ENCODE measurements at places on chromosomes 3 and 15.

- DNase-seq: no peak
Measured at GRCh38 chr3:63673111-63673510, 20.6 kb downstream of the SNTN start.

DNA sequence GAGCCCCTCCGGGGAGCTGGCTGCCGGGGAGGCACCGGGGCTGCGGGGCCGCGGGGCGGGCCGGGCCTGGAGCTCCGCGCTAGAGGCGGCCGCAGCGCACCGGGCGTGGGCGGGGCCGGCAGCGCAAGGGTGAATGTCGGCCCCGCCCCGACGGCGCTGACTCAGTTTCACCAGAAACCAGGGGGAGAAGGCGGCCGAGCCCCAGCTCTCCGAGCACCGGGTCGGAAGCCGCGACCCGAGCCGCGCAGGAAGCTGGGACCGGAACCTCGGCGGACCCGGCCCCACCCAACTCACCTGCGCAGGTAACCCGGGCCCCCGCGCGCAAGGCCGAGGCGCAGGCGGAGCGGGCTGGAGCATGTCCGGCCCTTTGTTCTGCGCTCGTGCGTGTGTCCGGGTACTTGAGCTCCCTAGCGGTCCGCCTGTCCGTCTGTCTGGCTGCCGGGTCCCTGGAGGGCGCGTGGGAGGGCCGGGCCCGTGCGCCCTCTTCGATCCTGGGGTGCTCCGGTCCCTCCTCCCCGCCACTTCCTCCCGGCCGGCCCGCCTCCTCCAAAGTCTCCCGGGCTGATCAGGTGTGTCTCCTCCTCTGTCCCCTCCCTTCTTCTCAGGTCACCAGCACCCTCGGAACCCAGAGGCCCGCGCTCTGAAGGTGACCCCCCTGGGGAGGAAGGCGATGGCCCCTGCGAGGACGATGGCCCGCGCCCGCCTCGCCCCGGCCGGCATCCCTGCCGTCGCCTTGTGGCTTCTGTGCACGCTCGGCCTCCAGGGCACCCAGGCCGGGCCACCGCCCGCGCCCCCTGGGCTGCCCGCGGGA lies at the start of gene SPINT1:
Gene SPINT1, plus strand, starts transcription at position 164 of the 811 bp plus-strand sequence. Its CDS starts 507 bp downstream, at position 671.
- DNase-seq: peak; percentile 26

- no peak for DNase-seq
Measured at GRCh38 chr3:128366136-128366535, 100.6 kb downstream of the DNAJB8 start.

- DNase-seq: no peak
Measured at GRCh38 chr3:25775936-25776335, 7.3 kb downstream of the NGLY1 start.

DNA sequence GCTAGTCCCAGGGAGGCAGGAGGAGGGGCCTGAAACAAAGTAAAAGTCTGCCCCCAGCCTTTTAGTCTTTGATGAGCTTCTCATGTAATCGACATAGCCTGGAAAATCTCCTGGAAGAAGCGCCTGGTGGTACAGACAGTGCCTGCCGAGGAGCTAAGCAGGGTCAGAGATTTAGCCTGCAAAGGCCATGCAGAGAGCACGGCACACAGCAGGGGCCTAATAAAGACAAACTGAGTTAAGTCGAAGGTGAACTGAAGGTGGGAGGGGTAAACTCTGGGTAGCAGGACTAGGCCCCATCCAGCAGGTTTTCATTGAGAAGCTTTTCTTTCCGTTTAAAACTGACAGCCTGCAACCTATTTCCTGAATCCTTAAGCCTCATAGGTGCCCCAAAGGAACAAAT lies 115.5 kb upstream of the ABHD17C start:
- DNase-seq: no peak

DNA sequence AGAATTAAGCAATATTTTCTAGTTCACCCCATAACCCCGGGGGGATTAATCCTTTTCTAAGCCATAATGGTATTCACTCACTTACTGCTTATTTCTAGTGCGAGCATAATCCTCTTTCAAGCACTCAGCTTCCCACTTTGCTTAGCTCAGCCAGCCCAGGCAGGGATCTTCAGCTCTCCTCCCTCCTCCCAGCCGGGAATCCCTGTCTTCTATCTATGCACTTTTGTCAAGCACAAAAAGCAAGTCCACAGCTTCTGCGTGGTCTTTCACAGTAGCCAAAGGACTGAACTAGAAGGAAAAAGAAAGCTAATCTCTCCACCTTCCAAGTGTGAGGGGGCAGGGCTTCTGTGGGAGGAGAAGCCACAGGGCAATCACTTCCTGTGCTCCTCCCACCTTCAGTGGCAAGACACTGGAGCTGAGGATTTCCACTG lies 62.8 kb downstream of the PEX5L start:
- DNase-seq: no peak

DNA sequence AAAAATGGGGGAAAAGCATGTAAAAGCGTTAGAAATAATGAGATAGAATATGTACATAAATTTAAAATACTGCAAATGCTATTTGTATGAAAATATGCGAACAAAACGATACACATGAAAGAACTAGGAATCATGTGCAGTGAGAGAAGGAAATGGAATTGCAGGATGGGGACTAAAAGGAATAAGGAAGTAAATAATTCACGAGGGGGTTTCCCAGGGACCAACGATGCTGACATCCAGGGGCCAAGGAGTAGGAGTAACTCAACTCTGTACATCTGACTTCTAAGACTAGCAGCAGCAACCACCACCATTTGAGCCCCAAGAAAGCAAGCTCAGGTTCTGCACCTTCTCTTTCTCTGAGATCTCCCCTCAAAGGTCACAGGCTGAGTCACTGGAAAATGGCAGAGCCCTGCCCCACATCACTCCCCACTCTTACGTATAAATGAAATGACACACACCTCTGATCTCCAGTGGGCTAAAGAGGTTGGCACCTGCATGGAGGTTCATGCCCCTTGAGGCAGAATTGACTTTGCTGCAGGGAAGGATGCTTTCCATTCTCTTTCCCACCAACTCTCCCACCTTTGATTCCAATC lies 100.0 kb upstream of the DLG1 start:
- no peak for DNase-seq

DNA sequence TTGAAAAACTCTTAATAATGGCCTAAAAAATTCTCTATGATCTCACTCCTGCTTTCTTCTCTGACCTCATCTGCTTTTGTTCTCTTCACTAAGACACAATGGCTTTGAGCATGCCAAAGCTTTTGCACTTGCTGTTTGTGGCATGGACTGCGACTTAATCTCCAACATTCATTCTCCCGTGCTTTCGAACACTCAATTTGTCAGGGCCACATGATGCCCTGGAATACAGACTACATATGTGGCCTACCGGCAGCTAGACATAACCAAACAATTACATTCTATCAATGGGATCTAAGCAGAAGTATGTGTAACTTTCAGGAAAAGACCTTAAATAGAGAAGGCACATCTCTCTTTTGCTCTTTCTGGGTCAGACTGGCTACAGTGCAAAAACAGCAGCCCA lies 506.5 kb downstream of the MAGI1 start:
- no peak for DNase-seq

GRCh38 chr3:178342111-178342510 lies 194.1 kb upstream of the KCNMB2 start:
- DNase-seq: no peak

DNA sequence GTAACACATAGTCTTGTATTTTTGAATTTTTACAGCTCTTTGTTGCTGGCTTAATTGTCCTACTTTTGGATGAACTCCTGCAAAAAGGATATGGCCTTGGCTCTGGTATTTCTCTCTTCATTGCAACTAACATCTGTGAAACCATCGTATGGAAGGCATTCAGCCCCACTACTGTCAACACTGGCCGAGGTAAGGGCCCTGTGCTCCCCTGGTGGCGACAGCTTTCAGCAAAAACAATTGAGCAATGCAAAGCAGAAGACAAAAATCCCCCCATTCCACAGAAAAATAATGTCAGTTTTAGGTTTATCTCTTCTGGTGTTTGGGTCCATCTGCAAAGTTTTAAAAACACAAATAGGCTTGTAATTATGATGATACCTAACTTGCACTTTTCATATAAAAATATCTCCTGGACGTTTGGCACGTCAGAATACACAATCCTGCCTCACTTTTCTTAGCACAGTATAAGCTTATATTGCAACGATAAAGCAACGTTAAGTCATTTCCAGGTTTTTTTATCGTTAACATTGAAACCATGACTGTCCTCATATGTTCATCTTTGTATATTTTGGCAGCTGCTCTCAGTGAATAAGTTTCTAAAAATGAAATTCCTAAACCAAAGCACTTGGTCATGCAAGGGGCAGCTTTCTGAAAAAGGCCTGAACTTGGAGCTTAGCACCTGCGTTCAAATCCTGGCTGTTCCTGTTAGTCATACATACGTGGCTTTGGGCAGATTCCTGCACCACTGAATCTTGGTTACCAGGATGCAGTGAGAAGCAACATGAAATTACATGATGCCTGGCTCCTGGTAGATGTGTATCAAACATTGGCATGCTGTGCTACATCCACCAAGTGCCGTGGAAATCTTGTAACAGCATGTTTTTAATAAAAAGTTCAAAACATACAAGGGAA lies 8.5 kb downstream of the SEC61A1 start:
- DNase-seq: no peak

- DNase-seq: no peak
Measured at GRCh38 chr15:87631093-87631492, 625.4 kb downstream of the NTRK3 start.

DNA sequence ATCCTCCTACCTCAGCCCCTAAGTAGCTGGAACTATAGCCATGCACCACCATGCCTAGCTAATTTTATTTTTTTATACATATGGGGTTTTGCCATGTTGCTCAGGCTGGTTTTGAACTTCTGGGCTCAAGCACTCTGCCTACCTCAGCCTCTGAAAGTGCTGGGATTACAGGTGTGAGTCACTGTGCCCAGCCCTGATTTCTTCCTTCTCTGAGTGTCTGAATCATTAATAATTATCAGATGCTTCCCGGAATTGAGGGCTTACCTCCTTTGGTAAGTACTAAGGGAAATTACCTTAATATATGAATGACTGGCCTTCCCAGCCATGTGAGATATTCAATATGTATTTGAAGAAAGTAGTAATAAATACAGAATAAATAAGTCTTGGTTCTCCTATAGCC lies 7.2 kb downstream of the CLPX start:
- DNase-seq: no peak

GRCh38 chr3:48222616-48223513 lies at the start of gene CAMP:
Gene CAMP (plus strand): TSS chr3:48223495. CDS start chr3:48223512, 17 bp downstream.
- DNase-seq: peak; percentile 29

DNA sequence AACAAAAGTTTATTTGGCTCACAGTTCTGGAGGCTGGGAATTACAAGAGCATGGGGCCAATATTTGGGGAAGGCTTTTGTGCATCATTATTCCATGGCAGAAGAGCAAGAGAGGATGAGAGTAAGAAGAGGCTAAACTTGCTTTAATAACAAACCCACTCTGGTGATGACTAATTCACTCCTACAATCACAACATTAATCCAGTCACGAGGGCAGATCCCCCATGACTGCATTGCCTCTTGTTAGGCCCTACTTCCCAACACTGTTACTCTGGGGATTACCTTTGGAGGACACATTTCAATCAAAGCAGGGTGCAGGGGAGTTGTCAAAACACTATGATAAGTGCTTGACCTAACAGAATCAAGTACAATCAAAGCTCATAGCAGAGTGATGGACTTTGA lies 181.7 kb downstream of the BBX start:
- no peak for DNase-seq

GRCh38 chr3:43455233-43455632 lies 166.6 kb downstream of the ANO10 start:
- no peak for DNase-seq

DNA sequence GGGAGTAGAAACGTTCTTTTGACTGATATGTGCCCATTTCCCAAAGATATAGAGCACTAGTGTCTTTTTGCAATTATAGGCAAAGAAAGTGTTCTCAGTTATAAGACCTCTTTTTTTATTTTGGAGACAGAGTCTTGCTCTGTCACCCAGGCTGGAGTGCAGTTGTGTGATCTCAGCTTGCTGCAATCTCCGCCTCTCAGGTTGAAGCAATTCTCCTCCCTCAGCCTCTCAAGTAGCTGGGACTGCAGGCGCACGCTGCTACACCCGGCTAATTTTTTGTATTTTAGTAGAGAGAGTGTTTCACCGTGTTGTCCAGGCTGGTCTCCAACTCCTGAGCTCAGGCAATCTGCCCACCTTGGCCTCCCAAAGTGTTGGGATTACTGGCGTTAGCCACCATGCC lies 20.7 kb upstream of the ZNF639 start:
- DNase-seq: no peak

GRCh38 chr3:58993547-58993946 lies 56.3 kb downstream of the CFAP20DC start:
- DNase-seq: no peak

DNA sequence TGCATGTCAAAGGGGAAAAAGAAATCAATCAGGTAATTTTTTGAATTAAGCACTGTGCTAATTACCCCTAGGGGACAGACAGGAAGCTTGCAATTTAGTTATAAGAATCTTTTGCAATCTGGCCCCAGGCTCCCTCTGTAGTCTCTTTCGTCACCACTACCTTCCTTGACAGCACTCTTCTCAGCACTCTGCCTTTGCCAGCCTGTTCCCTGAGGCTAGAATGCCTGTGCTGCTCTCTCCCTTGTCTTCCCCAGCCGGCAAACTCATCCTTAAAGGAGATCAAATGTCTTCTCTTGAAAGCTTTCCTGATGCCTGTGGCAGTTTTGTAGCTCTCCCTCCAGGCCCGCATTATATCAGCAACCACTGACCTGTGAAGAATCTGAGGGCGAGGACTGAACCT lies 32.4 kb upstream of the PRTG start:
- no peak for DNase-seq

DNA sequence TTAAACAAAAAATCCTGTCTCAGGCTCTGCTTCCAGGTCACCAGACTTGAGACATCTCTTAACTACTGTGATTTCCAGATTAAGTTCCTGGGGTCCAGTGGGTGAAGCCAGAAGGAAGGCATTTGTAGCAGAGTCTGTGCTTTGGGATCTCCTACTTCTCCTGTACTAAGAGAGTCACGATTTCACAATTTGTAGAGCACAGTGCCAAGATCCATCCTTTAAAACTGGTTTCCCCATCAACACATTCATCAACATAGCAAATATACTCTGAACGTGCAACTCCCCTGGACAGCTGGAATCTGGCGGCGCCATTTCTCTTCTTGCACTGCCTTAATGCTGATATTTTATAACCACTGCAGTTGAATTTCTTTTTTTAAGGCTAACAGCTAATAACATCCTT lies 33.2 kb downstream of the CDCP1 start:
- no peak for DNase-seq

- peak; percentile 47 for DNase-seq
Measured at GRCh38 chr3:32423534-32423933, 31.9 kb downstream of the CMTM7 start.

DNA sequence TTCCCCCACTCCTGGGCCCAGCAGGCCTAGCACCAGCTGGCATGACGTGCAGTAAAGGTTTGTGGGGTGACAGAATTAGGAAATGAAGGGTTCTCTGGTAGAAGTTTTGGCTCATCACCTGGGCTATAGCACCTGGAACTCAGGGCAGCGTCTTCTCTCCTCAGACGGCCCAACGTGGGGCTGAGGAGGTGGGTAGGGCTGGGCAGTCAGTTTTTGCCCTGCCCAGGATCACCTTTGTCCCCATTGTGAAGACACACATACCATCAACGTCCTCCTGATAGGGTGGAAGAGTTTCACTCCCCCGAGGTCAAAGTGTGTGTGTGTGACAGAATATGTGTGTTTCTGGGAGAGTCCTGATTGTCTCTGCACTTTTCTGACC lies 12.1 kb downstream of the KBTBD13 start:
- DNase-seq: no peak

- DNase-seq: no peak
Measured at GRCh38 chr3:170179432-170179831, 2.1 kb downstream of the PHC3 start.

GRCh38 chr3:33217866-33218445 lies 654 bp downstream of the SUSD5 start:
- no peak for DNase-seq

All from naive B cell (primary cell).